ENCODE measurements at places on chromosomes 7 and 10.
A peak's percentile ranks its signal among the peaks of the same experiment; 100 is the strongest.

- no peak for DNase-seq
These were observed 251.4 kb upstream of the KLF14 start for GRCh38 chr7:130985361-130985760.

DNA sequence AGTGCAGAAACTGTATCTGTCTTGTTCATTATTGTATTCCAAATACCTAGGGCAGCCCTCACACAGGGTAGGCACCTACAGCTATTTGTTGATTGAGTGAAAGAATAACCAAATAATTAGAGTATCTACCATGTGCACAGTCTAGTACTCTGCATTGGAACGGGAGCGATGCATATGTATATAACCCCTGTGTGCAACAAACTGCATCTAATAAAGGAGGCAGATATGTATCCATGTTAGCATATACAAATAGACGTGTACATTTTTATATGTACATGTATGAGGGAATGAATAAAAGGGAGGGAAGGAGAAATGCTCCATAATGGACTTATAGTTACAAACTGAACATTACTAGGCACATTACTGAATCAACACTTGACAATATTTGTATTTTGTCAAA lies 191.3 kb upstream of the PTPRZ1 start:
- DNase-seq = no peak

- DNase-seq = peak; percentile 88
These were observed 65.3 kb downstream of the TET1 start for GRCh38 chr10:68625316-68625921.

- DNase-seq = no peak
These were observed 359.5 kb upstream of the NPSR1 start for GRCh38 chr7:34298492-34299013.

DNA sequence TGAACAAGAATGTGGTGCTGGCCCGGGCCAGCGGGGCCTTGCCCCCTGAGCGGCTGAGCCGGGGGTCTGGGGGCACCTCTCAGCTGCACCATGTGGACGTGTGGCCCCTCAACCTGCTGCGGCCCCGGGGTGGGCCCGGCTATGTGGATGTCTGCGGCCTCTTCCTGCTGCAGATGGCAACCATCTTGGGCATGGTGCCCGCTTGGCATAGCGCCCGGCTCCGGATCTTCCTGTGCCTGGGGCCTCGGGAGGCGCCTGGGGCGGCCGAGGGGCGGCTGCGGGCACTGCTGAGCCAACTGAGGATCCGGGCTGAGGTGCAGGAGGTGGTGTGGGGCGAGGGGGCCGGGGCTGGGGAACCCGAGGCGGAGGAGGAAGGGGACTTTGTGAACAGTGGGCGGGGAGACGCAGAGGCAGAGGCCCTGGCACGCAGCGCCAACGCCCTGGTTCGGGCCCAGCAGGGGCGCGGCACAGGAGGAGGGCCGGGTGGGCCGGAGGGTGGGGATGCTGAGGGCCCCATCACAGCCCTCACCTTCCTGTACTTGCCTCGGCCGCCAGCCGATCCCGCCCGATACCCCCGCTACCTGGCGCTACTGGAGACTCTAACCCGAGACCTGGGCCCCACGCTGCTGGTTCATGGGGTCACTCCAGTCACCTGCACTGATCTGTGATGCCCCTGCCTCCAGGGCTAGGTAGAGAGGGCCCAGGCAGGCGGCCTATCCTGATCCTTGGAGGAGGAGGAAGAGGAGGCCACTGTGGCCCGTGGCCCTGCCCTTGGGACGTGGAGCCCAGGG lies 1.1 kb upstream of the TRIP6 start:
- no peak for DNase-seq

GRCh38 chr7:152754075-152754730 lies 5.3 kb upstream of the ACTR3B start:
- DNase-seq = no peak
